ENCODE measurements at places on chromosomes 6 and 20.

DNA sequence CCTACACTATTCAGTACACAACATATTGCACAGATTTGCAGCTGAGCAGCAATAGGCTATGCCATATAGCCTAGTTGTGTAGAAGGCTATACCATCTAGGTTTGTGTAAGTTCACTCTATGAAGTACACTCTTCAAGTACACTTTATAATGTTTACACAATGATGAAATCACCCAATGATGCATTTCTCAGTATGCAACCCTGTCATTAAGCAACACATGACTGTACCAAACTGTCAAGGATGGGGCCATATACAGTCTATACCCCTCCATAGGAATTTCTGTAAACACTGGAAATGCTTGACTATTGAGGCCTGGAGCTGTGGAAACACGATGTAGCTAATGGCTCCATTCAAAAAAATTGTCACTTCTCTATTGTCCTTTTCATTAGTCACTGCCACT lies 535.4 kb downstream of the EPM2A start:
- no peak for DNase-seq

GRCh38 chr6:20791074-20791473 lies 256.8 kb downstream of the CDKAL1 start:
- no peak for DNase-seq

- no peak for DNase-seq
Observed at GRCh38 chr6:31575335-31575901, at the start of gene TNF. Gene TNF, plus strand, starts transcription at chr6:31575565. Its CDS starts 177 bp downstream, at chr6:31575742.

DNA sequence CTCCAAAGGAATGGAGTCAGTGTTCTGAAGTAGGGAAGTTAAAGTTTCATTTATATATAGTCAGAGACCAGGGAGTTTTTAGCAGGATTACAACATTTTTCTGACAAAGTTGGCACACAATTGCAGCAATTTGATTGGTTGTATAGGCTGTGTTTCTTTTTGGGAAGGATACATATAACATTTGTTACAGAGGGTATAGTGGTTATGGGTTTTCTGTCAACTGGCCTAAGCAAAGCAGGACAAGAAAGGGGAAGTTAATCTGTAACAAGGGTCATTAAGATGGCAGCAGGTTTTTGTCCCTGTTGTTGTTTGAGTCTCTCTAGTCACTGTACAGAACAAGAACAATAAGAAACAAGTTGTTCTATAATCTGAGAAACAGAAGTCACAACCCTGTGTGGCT lies 41.4 kb downstream of the TPD52L1 start:
- no peak for DNase-seq

DNA sequence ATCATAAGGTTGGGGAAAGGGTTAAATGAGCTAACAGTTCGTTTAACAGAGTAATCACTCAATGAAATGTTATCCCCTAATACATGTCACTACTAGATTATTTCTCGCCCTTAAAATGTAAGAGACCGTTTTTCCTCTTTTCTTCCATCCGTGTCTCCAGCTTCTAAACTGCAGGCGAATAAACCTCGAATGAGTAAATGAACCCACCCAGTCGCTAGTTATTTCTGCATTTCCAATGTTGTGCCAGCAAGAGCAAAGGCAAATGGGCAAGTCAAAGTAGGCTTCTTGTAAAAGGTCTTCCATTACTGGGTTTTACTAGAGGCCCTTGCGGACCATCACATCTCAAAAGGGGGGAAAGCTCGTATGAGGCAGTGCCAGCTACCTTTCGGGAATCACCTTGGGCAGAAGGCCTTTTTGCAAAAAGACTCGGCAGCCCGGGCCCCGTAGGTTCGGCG lies 400 bp upstream of the SMAP1 start:
- DNase-seq = no peak

- DNase-seq = no peak
Observed at GRCh38 chr20:46174469-46175126, 56.5 kb downstream of the CD40 start.

DNA sequence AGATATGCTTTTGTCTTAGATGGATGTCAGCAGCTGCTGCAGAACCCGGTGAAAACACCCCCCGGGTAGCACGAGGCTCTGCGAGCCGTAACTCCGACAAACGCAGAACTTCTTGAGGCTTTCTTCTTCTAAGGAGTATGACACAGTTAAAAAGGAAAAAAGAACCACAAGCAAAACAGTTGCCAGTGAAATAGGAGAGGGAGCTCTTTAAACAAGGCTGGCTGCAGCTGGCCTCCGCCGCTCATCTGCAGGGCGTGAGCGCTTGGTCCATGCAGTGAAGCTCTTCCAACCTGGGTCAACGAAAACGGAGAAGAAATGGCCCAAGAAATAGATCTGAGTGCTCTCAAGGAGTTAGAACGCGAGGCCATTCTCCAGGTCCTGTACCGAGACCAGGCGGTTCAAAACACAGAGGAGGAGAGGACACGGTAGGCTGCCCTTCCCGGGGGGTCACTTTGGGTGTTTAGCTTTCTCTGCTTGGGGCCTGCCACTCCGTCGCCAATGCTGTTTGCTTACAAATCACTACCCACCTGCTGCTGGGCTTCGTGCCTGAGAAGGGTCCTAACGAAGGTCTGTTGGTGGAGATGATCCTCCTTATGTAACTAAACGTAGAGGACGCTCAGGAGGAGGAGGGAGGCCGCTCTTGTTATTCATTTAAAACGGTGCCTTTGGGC lies 13.2 kb downstream of the SYTL3 start:
- DNase-seq = no peak

GRCh38 chr6:53311586-53311935 lies 37.2 kb downstream of the ELOVL5 start:
- no peak for DNase-seq

DNA sequence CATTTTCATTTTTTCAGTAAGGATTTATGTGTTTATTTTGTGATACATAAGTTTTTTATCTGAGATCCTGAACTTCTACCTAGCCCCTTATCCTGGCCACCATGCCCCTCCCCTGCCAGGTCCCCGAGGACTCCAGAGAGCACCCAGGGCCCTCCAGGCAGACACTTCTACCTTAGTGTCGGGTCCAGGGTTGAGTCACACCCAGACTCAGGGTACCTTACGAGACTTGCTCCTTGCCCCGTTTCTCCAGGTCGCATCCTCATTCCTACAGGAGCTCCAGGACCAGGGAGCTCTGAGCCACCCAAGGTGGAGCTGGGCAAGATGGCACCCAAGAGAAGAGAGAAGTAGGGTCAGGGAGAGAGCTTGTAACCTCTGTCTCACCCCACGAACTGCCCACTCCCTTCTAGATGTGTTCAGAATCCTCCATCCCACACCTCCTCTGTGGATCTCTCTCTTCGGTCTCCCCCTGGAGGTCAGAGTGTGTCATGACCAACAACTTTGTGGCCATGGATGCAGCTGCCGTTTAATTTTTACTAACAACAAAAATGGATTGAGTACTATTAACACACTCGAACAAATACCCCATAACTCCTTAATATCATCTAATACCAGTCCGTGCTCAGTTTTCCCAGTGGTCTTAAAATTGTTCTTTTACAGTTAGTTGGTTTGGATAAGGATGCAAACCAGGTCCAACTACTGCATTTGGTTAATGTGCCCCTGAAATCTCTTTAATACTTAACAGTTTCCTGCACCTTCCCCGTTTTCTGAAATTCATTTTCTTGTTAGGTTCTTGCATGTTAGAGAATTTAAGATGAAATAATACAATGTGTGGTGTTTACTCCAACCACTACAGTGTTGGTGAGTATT lies 130.6 kb upstream of the INSM1 start:
- DNase-seq = no peak

GRCh38 chr6:23403460-23403859 lies 722.6 kb upstream of the NRSN1 start:
- no peak for DNase-seq

- DNase-seq = no peak
Observed at GRCh38 chr6:29071831-29072723, 15.0 kb downstream of the OR2B3 start.

GRCh38 chr20:49941456-49941855 lies 5.3 kb downstream of the RNF114 start:
- no peak for DNase-seq

- DNase-seq = no peak
Observed at GRCh38 chr20:61073376-61073775, 178.7 kb upstream of the CDH4 start.

DNA sequence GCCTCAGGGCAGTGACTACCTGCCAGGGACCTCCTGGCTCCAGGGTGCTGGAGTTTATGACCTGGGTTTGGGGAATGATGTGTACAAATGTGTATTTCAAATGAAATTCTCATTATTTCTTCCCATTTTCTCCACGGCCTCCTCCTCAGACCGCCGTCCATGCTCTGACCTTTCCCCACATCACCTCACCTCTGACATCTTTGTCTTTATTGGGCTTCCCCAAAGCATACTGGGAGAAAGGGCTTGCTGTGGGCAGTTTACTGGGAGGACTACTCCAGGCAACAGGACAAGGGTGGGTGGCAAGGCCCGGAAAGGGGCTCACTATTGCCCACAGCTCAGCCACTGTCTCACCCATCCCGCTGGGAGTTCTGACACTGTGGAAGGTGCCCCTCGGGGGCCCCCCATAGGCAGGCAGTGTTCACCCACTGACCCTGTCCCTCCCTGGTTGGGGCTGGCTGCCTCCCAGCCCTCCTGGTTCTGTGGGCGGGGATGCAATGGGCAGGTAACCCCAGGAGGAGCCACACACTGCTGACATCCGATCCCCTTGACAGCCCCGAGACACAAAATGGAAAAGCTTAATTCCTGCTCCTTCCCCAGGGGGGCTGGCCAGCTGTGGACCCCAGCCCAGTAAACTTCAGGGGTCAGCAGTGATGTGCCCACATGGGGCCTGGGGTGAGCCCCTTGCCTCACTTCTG lies 39.8 kb upstream of the CST7 start:
- no peak for DNase-seq

GRCh38 chr6:128327890-128328289 lies 192.5 kb downstream of the PTPRK start:
- DNase-seq = no peak

GRCh38 chr6:20835315-20836010 lies 301.2 kb downstream of the CDKAL1 start:
- DNase-seq = no peak

DNA sequence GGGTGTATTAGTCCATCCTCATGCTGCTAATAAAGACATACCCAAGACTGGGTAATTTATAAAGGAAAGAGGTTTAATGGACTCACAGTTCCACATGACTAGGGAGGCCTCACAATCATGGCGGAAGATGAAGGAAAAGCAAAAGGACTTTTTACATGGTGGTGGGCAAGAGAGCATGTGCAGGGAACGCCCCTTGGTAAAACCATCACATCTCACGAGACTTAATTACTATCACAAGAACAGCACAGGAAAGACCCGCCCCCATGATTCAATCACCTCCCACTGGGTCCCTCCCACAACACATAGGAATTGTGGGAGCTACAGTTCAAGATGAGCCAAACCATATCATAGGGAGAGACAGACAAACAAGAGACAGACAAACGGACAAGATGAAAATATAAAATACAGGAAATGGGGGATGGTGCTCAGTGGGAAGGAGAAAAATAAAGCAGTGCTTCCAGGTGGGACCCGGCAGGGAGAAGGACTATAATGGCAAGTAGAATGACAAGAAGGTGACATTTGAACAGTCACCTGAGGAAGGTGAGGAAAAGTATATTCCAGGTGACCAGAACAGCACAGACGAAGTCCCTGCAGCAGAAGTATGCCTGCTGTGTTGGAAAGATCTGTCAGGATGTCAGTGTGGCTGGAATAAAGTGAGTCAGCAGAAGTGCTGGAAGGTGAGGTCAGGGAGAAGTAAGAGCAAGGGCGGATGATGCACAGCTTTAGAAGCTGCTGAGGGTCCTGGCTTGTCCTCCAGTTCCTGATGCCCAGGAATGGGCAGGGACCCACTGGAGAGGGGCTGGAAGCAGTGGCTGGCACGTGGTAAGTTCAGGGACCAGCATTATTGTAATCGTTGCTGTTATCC lies 61.1 kb downstream of the SLC2A10 start:
- DNase-seq = no peak

DNA sequence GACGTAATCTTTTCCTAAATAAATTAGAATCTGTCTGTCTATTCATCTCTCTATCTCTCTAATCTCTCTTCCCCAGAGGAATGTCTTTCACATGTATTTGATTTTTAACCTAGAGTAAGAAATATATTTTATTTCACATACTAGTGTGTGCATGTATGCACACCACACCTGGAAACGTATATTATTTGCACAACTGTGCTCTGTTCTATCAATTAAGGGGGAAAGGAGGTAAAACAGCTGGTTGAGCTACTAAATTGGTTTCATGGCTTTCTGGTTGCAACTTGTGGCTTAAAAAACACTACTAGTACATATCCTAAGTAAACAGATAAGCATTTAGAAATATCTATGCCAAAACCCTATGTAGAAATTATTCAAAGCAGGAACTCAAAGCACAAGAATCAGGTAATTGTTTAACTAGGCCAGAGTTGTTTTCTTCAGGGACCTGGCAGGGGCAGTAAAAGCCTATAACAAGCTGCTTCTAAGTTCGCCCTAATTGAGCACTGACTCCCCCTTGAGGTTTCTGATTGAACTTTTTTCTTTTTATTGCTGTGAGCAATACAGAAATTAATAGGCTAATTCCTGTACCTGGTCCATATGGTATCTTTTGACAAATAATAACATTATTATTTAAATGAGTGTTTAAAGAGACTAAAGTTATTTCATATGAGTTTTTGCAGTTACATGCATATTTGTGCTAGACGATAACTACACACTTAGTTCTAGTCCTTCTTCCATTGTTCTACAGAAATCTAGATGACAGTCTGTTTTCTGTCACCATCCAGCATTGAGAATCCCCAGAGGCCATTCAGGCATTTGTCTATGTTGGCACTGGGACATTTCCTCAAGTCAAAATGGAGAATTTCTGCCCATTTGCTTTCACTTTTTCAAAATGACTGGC lies 88.6 kb downstream of the MCHR2 start:
- no peak for DNase-seq

DNA sequence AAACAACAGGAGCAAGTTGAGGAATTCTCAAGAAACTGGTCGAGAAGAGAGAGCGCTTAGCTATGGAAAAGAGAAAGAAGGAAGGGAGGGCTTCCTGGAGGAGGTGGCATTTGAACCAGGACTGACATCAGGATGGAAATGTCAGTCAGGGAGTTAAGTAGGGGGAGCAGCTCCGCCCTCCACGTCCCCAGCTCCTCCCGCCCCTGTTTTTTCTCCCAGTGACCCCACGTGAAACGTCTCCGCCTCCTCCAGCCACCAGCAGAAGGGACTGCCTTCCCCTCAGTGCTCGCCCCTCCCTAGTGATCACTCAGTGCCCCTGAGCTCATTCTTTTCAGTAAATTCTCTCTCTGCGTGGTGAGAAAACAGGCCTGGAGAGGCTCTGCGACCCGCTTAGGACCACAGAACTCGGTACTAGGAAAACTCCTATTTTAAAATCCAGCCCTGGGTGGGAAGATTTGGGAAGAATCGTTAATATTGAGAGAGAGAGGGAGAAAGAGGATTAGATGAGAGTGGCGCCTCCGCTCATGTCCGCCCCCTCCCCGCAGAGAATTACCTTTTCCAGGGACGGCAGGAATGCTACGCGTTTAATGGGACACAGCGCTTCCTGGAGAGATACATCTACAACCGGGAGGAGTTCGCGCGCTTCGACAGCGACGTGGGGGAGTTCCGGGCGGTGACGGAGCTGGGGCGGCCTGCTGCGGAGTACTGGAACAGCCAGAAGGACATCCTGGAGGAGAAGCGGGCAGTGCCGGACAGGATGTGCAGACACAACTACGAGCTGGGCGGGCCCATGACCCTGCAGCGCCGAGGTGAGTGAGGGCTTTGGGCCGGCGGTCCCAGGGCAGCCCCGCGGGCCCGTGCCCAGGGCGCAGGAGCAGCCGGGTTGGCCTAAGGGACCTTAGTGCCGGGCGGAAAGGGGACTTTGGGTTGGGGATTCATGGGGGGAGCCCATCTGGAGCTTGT lies 4.6 kb downstream of the HLA-DPB1 start:
- no peak for DNase-seq

Data from esophagus squamous epithelium (tissue), 5 donors.